ENCODE measurements at places on chromosomes 4 and X.

DNA sequence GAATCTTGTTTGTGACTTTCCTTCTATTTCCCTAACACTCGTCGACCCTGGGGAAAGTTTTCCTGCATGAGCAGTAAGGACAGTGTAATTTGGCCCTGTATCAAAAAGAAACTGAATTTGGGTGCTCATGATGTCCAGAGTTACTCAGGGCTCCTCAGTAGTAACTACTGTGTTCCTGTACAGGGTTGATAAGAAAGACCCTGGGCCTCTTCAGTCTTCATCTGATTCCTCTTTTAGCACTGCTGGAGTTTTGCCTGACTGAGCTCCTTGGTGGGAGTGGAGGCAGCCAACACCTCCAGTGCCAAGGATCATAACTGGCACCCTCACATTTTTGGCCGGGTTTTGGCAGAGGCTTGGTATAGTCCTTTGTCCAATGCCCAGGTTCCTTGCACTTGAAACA, 7.1 kb upstream of the AREG start:
- DNase-seq, result no peak

GRCh38 chr4:118817178-118817930, 18.6 kb downstream of the SEC24D start:
- no peak for DNase-seq

DNA sequence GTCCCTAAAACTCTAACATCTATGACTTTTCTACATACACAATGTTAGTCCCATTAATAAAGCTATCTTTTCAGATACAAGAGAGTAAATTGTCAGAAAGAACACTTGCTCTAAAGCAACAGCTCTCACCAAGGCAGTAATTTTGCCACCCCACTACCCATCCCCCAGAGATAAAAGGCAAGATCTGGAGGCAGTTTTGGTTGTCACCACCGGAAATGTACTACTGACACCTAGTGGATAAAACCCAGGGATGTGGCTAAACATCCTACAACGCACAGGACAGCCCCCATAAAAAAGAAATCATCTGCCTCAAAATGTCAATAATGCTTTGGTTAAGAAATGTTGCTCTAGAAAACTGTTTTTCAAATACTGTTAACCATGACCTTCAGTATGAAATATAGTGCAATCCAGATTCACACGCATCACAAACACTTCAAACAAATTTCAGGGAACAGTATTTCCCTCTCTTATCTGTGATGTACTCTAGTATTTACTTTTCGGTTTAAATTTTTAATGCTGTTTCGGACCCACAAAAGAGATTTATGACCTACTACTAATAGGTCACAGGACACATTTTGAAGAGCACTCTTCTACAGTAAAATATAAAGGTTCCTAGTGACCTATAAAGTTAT, 5.1 kb downstream of the FBXL5 start:
- peak; percentile 68 for DNase-seq

DNA sequence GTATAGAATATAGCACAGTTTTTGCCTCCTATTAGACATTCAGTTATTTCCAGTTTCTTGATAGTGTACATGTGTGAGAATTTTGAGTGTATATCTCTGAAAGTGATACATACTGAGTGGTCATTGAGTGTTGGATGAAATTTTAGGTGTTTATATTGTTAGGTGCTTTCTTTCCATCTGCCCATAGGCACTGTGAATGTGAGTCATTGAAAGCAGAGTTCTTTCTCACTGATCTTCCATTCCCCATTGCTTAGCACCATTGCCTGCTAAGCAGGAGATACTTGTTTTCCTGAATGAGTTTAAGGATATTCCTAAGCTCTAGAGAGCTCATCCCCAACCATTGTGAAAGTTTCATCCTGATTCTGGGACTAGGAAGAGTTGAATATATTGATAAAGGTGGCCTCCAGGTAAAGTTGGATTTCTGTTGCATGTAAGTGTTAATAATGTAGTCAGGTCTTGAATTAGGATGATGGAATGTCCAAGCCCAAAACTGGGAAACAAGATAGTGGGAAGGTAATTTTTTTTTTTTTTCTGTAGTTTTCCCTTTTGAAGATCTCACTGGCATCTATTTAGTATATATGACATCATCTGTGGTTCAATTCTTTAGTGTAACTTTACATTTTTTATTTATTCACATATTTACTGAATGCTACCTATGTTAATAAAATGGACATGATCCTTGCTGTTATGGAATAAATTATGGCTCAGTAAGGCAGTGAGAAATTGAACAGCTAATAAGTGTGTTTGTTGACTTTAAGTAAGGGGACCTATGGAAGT, 22.1 kb downstream of the UBE2K start:
- no peak for DNase-seq

DNA sequence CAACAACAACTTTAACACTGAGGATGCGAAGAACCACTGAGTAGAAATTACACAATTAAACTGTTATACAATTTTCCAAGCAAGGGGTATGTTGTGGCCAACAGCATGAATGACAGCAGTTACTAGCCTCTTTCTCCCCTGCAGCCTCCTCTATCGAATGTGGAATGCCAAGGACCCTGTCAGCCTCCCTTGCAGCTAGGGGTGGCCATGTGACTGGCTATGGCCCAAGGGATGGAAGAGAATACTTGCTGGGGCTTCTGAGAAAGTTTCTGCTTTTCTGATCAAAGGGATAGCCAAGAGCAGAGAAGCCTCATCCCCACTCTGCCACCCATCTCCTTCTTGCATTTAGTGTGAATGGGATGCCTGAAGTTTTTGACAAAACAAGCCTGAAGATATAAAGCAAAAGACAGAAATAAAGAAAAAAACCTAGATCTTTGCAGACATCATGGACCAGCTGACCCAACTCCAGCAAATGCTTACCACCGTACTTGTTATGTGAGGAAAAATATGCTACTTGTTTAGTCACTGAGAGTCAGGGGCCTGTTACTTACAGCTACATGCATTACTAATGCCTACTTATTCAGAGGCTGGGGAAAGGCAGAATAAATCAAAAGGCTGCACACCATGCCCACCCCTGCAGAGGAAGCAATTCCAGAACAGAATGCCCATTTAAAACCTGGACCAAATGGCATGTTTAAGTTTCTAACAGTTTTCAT, 32.0 kb downstream of the DCTD start:
- DNase-seq, result peak; percentile 71

GRCh38 chrX:130055899-130056298, 54.4 kb downstream of the ELF4 start:
- DNase-seq, result peak; percentile 8

DNA sequence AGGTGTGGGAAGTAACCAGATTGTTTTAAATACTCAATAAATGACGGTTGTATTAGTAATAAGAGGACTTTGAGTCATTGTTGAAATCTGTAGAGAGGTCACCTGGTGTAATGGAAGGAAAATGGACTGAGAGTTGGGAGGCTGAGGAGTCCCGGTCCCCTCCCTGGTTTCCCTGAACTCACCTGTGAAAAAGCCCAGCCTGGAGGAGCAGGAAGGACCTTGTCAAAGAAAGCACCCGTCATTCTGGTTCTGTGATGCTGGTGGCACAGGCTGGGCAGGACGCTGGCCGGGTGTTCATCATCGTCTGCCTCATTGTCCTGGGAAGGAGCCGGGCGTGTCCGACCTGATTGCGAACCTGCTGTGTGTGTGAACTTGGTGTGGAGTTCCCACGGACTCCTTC, 70.8 kb downstream of the SORCS2 start:
- no peak for DNase-seq

DNA sequence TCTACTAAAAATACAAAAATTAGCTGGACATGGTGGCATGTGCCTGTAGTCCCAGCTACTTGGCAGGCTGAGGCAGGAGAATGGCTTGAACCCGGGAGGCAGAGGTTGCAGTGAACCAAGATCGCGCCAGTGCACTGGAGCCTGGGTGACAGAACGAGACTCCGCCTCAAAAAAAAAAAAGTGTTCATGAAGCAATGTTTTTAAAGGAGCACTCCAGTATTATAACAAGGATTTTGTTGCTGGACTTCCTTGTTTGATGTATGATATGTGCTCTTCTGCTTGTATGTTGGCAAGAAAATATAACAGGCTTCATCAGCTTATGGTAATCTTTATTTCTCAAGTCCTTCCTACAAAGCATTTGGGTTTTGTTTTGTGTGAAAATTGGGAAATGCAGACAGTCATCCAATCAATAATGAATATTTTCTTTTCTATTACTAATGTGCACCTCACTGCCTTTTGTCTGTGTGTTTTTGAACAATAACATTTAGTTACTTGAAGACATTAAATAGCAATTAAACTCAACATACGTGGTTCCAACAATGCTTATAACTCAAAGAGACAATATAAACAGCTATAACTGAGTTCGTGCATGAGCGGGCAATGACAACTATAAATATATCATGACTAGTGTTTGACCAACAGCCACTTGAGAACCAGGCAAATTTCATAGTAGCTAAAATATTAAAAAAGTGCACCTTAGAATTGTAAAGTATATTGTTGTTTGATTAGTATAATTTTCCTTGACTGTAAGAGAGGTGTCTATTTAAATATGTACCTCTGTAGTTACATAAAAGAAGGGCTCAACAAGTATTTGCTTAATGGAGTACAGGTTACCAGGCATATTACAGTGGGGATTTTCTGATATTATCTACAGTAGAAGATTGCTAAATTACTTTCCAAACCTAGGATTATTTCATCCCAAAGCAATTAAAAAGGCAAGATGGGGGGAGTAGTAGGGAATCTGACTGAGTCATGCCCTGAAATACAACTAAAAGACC, 210.7 kb downstream of the PPP3CA start:
- no peak for DNase-seq

DNA sequence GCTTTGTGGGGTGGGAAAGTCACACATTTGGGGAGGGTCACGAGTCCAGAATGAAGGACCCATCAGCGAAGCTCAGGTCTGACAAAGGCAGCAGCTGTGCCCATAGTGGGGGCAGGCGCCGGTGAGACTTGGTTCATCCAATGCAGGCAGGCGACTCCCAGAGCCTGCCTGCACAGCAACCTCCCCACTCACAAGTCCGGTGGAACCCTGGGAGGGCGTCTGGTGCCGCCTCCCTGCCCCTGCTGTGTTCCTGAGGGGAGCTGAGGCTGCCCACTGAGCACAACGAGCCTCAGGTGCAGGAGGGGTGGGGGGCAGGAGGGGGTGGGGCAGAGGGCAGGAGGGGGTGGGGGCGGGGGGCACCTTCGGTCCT, 13.7 kb downstream of the LRPAP1 start:
- DNase-seq, result no peak

DNA sequence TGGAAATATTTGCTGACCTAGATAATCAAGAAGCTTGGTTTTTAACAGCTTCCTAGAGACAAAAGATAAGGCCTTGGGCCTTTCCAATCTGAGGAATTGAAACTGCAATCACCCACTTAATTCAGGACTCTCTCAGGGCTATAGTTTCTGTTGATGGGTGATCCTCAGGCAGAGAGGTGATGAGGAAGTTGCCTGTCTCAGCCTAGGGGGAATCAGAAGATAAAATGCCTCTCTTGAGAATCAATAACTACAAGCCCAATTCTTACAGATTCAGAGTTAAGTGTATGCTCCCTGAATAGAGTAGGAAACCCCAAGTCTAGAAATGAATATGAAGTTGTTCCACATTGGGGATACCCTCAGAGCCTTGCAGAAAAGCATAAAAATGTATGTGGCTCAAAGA, 45.5 kb downstream of the NFKB1 start:
- no peak for DNase-seq

- DNase-seq, result no peak
These were observed 24.6 kb downstream of the CFAP299 start for GRCh38 chr4:80360084-80360483.

DNA sequence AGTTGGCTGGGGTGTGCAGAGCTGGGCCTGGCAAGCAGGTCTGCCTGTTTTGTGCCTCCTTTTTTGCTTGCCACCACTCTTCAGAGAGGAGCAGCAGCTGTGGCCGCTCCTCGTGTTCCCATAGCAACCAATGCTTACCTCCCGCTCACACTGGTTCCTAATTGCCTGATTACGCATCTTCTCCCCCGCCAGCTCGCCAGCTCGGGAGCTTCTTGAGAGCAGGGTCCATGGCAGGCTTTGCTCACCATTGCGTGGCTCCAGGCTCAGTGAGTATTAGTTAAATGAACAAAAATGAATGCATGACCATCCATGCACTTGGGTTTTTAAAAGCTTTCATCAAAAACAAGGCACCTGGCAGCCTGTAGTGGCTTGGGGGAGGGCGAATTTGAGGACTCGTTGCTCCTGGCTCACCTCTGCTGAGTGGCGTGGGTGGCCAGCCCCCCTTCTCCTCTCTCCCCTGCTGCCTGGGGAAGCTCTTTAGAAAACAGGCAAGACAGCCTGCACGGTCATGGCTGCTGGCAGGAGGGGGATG, 14.2 kb upstream of the PJA1 start:
- DNase-seq, result peak; percentile 13

GRCh38 chrX:54992911-54993622, 921 bp downstream of the PFKFB1 start:
- no peak for DNase-seq

GRCh38 chrX:1749499-1749898, 134.6 kb downstream of the ASMT start:
- DNase-seq, result no peak

DNA sequence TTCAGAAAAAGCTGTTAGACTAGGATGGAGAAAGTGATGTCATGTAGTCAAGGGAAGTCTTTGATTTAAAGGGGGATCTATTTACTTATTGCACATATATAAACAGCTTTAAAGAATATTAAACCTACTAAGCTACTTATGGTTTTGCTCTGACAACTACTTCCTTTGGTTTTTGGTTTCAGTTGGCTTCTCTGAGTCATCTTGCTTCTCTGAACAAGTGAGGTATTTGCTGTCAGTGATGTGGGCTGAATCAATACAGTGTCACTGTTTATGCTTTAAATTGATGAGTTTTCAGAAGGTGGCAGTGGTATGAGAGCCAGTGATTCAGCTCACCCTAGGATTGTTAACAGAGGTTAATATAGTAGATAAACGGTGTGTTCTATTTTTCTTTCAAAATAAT, 75.1 kb downstream of the CEP44 start:
- peak; percentile 50 for DNase-seq

GRCh38 chr4:106875340-106875739, 160.8 kb downstream of the DKK2 start:
- no peak for DNase-seq

DNA sequence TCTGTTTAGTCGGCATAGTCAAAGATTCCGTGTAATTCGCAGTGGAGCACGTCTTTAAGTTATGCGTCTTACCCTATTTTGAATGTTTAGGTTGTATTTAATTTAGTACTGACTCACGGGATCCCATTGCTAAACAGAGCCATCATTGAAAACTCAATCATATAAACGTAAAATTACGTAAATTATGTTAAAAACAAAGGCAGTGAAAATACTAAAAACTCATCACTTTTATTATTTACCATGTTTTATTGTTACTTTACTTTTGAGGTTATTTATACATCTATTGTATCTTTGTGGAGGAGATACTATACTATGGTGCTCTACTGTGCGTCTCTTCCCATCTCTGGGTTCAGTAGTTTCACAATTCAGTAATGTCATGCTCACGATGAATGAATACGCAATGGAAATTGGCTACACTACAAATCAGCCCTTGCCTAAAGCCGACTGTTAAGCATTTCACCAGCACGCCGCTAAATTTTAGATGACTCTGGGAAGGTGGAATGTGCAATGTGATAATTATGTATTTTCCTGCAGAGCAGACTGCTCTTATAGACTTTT, 944 bp downstream of the FUNDC2 start:
- DNase-seq, result peak; percentile 81

All from amniotic epithelial cell (primary cell).